ENCODE measurements at places on chromosomes 3 and 15. TPM values are rescaled to one million over a fixed set of nuclear protein-coding genes. Genes with fewer than 3 reads are reported as not detected.

DNA sequence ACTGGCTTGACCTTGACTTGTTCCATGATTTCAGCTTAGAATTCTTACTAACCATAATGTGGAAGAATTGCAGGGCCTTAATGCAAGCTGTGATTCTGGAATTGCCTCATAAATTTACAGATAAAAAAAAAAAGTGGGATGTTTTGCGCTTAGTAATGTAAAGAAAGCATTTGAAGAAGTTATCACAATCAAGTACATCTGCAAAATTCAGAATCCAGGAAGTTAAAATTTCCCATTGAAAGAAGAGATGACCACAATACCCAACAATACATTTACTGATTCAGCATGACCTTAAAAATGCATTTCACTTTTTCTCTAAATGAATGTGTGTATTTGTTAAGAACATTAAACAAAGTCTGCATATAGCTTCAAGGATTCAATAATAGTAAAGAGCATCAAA is 65.1 kb upstream of the CCNL1 start:
- DNase-seq = no peak

- DNase-seq = no peak
These were observed 34.2 kb downstream of the EEFSEC start for GRCh38 chr3:128187495-128187894.

DLEC1 gene
- 0.19 TPM for total RNA-seq

DNA sequence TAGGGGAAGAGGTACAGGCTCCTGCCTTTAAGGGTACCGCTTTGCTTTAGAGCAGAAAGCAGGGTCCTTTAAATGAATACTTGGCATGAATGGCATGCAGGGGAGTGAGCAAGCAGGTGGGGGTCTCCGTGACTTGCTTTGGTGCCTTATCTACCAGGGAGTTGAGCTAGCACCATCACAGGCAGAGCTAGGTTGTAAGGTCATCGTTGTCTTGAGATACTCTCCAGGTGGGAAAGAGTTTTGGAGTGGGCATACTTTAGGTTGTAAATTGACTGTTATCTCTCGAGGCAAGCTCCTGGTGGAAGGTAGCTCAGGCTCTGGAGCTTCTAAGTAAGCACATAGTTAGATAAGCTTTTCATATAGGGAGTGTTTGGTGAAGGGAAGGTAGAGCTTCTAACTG is 5.6 kb downstream of the GASK1A start:
- no peak for DNase-seq

- DNase-seq = peak; percentile 76
These were observed 85.5 kb upstream of the FGF12 start for GRCh38 chr3:192812743-192813383.

All from GM23338 (cell line).